ENCODE measurements at places on chromosomes 7 and 10.

DNA sequence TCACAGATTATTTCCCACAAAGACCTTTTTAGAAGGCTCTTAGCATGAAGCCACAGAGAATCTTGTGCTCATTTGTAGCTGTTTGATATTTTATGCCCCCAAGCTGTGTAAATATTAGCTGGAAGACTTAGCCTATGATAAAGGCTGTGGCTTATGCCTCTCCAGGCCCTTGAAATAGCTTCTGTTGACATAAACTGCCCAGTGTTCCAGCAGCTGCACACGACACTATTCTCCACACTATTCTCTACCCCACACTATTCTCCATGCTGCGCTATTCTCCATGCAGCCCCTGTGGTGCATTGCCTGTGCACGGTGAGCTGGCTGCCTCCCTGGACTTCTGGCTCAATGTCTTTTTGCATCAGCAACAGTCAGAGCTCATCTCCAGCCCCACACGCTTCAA lies 13.1 kb downstream of the DDC start:
- DNase-seq, result no peak

- no peak for DNase-seq
Measured at GRCh38 chr7:96344236-96344635, 22.3 kb upstream of the SLC25A13 start.

GRCh38 chr10:18397906-18398305 lies 253.5 kb downstream of the NSUN6 start:
- DNase-seq, result no peak

GRCh38 chr10:43236176-43236850 lies 30.6 kb downstream of the RASGEF1A start:
- no peak for DNase-seq

DNA sequence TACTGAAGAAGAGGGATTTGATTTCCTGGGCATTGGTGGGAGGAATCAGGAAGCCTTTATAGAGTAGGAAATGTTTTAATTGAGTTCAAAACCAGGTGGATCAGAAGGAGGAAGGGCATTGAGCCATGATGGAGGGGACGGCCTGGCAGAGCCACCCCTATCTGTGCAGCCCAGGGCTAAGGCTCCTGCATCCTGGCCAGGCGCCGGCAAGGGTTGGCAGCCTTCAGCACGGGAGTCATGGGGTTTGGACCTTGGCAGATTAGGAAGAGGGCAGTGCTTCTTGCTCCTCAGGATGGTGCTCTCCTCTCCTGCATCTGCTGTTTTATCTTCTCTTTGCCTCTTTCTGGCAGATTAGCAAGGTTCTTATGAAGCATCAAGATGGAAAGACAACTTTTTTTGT lies 12.5 kb downstream of the ZNF862 start:
- no peak for DNase-seq

- no peak for DNase-seq
Measured at GRCh38 chr10:667096-667495, 22.4 kb downstream of the DIP2C start.

DNA sequence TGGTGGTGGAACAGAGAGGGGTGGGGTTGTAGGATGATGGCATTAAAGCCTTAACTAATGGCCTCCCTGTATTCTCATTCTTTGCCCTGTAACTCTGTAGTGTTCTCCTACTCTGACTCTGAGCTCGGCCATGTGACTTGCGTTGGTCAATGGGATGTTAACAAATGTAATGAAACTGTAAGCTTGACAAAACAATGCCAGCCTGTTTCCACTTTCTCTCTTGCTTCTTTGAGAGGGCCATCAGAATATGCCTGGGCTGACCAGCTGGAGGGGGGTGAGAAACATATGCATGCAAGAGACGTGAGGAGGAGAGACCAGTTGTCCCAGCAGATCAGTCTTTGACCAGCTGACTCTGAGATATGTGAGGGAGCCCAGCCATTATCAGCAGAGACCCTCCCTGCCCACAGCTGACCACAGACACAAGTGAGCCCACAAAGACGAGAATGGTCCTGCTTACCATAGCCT lies 100.6 kb downstream of the ICA1 start:
- DNase-seq, result no peak

DNA sequence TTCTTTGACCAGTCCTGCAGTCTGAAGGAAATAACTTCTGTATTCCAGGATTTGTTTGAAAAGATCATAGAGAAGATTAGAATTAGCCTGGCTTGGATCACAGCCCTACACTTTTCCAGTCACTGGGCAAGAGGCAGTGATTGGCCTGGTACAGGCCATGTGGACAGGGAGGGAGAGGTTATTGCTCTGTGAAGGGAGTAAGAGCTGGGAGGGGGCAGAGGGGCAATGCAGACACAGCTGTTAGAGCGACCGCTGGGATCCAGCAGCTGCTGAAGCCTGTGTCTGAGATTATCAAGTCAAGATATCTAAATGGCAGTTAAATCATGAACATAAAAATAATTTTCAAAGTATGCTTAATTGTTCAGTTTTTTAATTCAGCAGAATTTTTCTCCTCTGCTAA lies 257.3 kb downstream of the SDK1 start:
- DNase-seq, result no peak

- no peak for DNase-seq
Measured at GRCh38 chr7:29319719-29320521, 125.3 kb downstream of the CHN2 start.

GRCh38 chr7:35463751-35464150 lies 209.9 kb upstream of the TBX20 start:
- no peak for DNase-seq

DNA sequence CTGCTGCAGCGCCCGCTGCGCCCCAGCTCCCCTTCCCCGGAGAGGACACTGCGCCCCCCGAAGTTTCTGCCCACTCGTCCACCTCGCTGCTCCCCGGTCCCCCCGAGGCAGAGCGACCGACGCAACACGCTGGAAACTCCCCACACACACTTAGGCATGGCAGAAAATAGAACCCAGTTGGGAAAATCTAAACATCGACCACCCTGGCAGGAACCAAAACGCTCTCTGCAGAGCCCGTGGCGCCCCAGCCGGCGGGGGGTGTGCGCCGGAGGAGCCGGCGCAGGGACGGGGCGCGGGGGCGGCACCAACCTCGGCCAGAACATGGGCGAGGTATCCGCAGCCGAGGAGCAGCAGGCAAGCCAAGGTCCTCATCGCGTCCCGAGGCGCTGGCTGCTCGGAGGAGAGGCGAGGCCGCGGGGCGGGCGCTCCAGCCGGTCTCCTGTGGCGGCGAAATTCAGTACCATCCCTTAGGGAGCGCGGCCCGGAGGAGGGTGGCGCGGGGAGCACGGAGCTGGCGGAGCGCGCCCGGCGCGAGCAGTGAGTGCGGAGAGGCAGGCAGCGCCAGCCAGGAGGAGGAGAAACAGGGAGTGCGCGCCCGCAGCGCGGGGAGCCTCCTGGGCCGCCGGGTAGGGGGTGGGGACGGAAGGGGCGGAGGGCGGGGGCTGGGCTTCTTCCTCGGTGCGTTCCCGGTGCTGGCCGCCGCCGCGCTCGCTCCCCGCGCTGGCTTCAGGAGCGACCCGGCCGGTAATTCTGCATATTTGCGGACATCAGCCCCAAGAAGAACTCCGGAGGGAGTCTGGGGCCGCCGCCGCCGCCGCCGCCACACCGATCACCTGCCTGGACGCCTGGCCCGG lies 789 bp downstream of the PDGFA start:
- peak; percentile 56 for DNase-seq

- no peak for DNase-seq
Measured at GRCh38 chr7:32044739-32045138, 25.5 kb downstream of the PDE1C start.

DNA sequence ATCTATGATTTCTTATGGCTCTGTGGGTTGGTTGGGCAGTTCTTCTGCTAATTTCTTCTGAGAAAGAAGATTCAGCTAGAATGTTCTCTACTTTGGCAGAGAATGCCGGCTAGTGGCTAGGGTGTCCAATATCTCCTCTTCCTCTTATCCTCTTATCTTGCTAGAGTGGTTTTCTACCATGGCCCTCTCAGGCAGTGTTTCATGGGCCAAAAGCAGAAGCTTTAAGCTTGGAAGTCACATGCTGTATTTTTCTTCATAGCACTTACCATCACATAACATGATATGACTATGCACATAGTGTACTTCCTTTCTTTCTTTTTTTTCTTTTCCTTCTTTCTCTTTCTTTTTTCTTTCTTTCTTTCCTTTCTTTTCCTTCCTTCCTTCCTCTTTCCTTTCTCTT lies 140.0 kb downstream of the ITGB8 start:
- no peak for DNase-seq

- no peak for DNase-seq
Measured at GRCh38 chr7:75599244-75599781, 107.2 kb downstream of the SPDYE5 start.

DNA sequence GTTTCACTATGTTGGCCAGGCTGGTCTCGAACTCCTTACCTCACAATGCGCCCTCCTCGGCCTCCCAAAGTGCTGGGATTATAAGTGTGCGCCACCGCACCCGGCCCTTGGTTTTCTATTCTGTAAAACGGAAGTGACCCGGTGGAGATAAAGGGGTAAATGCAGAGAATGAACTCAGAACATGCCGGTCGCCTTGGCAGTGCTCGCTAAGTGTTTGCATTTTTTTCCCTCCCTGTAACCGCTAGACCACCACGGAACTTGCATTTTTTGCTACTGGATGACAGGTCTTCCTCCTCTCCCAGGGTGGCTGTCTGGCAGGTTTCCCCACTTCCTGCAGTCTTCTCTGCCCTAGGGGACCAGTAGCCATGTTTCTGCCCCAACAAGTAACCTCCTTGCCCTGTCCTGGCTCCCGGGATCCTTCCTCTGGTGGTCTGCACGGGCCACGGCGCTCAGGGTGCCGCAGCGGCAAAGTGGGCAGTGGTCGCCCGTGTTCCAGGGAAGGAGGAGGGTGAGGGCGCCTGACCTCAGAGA lies 18.8 kb upstream of the GNA12 start:
- no peak for DNase-seq

DNA sequence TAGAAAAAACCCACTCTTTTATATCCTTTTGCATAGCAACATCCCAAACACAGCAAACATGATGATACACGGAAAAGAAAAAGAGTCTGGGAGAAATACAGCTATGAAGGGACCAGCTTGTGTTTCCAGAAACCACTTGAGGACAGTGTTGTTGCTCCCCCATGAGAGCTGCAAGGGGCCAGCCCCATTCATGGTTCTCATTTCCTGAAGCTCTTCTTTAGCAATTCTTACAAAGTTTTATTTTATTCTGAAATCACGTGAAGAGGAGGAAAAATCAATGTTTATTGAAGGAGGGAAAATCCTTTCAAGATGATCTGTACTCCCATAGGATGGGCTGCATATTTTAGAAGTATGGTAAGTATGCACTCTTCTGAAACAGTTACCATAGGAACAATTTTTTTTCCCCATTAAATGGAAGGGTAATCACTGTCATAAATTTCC lies 17.5 kb upstream of the PRTFDC1 start:
- DNase-seq, result no peak

GRCh38 chr10:77247031-77247990 lies 390.3 kb downstream of the KCNMA1 start:
- no peak for DNase-seq

GRCh38 chr10:90775351-90776028 lies 82.3 kb downstream of the HTR7 start:
- DNase-seq, result no peak

DNA sequence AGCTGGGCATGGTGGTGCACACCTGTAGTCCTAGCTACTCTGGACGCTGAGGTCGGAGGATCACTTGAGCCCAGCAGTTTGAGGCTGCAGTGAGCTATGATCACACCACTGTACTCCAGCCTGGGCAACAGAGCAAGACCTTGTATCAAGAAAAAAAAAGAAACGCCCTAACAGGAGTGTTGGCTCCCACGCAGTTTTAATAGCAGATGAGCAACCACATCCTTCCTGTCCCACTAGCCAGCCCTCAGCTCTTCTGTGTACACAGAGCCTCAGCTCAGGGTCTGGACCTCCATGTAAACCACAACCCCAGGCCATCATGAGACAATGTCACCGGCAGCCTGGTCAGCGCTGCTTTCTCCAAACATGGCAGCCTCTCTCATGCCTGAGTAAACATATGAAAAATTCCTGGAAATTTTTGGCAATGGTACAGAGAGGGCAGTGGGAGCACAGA lies 108.2 kb downstream of the PIP4K2A start:
- DNase-seq, result no peak

DNA sequence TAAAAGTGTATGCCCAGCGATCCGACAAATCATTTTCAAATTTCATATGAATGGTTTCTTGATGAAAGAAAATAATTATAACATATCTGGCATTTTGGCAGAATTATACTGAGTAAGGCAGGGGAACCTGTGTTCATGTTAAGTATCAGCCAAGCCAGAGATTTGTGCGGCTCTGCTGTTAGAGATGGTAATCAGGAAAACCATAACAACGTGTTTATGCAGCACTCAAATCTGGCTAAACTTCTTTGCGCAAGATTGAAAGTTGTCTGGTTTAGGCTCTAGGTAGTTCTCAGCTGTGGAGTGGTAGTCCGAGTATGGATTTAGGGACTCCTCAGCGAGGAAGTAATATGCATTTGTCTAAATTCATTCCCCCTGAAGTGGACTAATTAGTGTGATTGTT lies 8.9 kb upstream of the CTBP2 start:
- no peak for DNase-seq

DNA sequence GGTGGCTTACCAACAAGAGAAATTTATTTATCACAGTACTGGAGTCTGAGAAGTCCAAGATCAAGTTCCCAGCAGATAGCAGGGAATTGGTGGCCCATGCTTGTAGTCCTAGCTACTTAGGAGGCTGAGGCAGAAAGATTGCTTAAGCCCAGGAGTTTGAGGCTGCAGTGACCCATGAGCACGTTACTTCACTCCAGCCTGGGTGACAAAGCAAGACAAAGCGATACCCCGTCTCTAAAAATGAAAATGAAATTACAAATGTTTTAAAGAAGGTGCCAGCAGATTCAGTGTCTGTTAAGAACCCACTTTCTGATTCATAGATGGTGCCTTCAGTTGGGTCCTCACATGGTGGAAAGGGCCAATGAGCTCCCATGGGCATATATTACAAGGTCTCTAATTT lies 20.6 kb upstream of the ARHGAP12 start:
- no peak for DNase-seq

GRCh38 chr7:39624935-39625694 lies 1.7 kb downstream of the RALA start:
- no peak for DNase-seq

DNA sequence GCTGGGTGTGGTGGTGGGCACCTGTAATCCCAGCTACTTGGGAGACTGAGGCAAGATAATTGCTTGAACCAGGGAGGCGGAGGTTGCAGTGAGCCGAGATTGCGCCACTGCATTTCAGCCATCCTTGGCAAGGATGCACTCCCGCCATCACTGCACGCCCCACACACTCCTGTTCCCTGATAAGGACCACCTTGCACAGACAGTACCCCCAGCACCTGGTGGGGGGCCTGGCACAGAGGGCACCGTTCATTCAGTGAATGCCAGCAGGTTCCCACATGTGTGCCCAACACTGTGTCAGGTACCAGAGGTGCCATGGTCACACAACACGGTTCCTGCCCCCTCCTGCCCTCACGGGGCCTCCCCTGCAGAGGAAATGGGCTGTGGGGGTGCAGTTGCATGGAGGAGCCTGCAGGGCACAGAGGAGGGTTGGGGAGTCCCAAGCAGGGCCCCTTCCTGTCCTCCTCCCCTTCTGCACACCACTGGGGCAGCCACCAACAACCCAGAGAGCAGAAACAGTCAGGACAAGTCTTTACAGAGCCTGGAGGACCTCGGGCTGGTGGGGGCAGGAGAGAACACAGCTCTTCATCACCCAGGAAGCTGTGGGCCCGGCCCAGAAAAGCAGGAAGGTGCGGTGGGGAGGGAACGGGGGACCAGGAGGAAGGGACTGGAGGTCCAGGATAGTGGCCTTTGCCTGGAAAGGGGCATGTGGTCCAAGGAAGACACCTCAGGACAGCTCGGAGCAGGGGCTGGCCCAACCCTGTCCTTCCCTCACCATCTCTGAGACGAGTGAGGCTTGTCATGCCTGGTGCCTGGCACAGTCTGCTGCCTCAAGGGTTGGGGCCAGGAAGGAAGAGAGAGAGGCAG lies 7.1 kb downstream of the CRYGN start:
- peak; percentile 50 for DNase-seq

Data from T-helper 2 cell treated with Interferon-gamma antibody and Interleukin-4, amounts not matched to agents 5 μg/mL and 100 μg/mL, for 36 hours (primary cell).